Aorta (tissue), 5 donors: ENCODE measurements at places on chromosomes 4 and X.

DNA sequence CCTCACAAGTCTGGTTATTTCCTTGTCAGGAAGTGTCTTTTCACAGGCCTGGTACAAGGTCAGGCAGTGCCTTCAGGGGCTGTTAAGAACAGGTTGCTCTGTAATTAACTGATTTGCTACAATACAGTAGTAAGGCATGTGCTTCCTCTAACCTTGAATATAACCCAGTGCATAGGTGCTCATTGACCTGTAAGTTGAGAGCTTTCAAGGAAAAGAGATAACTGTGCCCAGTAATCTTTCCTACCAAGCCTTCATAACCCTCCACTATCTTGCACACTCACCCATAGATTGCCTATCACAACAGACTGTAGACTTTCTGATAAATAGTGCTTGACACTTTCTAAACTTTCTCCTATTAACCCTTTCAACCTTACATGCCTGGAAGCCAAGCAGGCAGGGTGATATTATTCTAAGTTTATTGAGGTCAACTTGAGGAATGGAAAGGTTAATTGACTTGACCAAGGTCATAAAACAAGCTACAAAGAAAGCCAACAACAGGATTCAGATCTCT lies 148.1 kb downstream of the PPARGC1A start:
- no peak for DNase-seq

- DNase-seq, result no peak
Measured at GRCh38 chr4:7530932-7531639, 96.4 kb upstream of the PSAPL1 start.

GRCh38 chr4:38468339-38468866 lies 195.6 kb upstream of the KLF3 start:
- DNase-seq, result no peak

DNA sequence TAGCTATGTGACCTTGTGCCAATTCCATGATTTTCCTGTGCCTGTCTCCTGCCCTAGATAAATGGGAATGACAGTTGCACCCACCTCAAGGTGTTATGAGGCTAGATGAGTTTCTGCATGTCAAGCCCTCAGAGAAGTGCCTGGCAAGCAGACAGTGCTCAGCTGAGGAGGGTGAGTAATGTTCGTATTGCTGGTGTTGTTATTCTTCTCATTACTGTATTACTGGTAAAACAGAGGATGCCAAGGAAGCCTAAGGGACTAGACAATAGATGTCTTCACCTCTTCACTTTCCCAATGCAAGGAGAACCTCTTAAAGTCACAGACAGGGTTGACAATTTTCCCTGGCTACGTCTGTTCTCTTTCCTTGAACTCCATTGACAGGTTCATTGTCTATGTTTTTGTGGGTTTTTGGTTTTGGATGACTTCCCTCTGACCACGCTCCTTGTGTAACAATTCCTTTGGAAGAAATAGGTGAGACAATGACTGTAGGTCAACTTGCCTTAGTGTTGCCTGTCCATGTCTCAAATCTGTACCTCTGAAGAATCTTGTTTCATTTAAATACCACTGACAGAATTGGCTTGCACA lies 19.2 kb downstream of the ETDC start:
- no peak for DNase-seq

GRCh38 chr4:41015016-41015675 lies 199.2 kb downstream of the APBB2 start:
- no peak for DNase-seq

DNA sequence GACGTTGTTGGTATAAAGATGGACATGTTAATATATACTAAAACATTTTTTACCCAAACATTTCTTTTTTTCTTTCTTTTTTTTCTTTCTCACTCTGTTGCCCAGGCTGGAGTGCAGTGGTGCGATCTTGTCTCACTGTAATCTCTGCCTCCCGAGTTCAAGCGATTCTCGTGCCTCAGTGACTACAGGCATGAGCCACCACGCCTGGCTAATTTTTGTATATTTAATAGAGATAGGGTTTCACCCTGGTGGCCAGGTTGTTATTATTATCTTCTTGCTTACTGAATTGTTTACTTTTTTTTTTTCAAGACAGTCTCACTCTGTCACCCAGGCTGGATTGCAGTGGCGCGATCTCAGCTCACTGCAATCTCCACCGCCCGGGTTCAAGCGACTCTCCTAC lies 68.8 kb downstream of the HOPX start:
- no peak for DNase-seq

DNA sequence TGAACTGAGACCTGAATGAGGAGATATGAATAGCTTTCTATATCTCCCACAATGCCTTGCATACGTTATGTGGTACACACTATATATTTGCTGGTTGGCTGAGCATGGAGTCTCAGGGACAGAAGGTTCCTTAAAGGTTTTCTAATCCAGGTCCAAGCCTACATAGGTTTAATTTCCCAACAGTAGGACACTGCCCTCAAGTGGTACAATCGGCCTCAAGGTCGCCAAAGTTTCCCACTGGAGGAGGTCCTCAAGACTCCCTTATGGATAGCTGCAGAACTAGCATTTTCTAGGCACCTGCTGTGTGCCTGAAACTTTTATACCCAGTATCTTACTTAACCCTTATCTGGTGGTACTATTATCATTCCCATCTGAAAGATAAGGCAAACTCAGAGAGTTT lies 21.0 kb upstream of the EFNB1 start:
- DNase-seq, result no peak

DNA sequence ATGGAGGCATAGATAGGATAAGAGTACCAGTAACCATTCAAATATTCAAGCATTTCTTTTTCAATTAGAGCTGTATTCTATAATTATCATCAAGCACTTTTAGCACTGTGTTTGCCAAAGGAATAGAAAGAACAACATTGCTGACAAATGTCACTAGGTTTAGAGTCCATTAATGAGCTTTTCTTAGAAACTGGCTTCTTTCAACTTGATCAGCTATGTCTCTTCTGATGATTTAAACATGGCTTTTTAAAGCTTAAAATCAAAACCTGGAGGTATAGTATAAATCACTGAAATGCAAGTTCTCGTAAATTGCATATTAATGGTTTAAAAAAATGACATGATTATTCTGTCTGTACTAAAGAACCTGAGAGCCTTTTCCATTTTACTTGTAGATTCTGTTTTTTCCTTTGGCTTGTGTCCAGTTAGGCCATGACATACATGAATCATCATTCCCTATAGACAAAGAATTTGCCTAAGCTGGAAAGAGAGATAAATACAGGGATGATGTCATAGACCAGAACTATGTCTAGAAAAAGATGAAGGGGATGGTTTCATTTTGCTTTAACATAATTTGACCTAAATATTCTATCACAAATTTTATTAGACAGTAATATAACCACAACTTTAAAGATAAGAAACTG lies 340.1 kb upstream of the CTSO start:
- no peak for DNase-seq

GRCh38 chr4:1583051-1583785 lies 100.9 kb downstream of the FAM53A start:
- DNase-seq, result peak; percentile 39

GRCh38 chrX:66024092-66024467 lies 15.8 kb downstream of the VSIG4 start:
- DNase-seq, result no peak

- peak; percentile 59 for DNase-seq
Measured at GRCh38 chr4:99462875-99463464, 27.8 kb upstream of the ADH7 start.

DNA sequence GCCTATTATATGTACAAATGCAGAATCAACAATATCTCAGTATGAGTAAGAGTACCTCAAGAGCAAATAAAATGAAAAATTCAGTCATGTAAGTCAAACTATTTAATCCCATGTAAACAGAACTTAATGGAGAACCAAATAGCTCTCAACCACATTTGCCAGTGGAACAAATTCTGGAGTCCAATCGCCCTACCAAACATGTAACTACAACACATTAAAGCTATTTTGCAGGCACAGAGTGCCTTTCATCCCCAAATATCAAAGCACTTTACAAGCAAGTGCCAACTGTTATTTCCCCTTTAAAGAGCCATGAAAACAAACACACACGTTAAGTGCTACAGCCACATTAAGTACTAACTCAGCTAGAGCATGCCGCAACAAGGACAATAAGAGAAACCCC lies 51.3 kb downstream of the PCDH19 start:
- DNase-seq, result no peak

- DNase-seq, result no peak
Measured at GRCh38 chr4:38311495-38312126, 351.4 kb downstream of the PTTG2 start.

DNA sequence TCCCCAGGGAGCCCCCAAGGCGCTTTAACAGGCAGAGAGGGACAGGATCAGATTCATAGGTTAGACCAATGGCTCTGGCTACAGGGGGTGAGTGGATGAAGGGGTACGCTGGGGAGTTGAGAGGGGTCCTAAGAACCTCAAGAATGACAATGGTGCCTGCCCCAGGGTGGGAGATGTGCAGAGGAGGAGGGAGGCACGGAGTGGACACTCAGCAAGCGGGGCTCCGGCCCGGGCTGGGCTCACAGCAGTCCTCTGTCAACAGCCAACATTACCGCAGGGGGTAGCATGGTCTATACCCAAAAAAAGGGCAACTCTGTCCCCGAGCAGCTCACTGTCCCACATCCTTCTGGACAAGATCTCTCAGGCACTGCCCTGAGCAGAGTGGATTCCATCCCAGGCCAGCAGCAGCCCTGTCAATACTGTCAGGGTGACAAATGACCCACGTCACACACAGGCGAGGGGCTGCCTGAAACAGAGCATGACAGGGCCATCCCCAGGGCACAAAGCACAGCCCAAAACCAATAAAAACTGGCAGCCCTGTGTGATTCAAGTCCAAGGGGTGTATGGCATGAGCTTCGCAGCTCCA lies 47.7 kb upstream of the PPP2R2C start:
- no peak for DNase-seq

GRCh38 chrX:22057667-22058066 lies 25.5 kb downstream of the PHEX start:
- DNase-seq, result no peak

DNA sequence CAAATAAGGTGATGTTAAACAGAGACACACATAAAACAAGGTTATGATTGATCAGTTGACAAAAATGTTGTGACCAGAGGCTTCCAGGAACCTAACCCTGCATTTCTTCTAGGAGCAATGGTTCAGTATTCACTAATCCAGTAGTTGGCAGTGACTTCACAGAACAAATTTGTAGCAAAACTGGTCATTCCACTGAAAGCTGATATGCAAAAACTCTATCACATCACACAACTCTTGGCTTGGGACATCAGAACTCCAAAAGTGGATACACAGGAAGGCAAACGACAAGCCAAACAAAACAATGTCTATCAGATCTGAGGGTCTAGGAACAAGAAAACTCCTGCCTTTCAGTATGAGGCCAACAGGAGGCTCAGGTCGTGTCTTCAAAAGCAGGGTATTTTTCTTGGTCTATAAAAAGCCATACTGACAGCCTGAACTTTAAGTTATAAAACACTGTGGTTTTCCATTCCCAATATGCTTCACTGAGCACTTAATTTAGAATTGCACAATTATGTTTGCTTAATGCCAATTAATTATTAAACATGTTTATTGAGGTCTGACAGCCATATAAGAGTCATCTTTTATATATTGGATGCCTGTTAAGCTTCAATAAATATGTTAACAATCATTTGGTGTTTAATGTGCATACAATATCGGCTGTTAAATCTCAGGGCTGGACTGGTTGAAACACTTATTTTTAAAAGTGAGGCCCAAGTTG lies 45.6 kb downstream of the SOD3 start:
- DNase-seq, result no peak

DNA sequence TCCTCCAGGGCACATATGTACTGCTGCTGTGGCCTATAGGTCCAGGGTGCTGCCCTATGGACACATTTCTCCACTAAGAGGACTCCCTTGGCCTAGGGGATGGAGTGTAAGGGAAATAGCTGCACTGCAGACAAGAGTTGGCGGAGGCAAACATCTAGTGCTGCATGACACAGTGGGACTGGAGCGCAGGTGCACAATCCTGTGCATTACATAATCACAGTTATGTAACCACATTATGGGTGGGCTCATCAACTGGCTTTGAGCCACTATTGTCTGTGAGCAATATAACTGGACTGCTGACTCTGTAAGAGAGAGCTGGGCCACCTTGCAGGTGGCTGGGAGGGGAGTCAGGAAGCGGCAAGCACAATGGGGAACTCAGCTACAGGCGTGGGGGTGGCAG lies 3.2 kb upstream of the TIGD2 start:
- no peak for DNase-seq

GRCh38 chr4:111037591-111038360 lies 414.9 kb upstream of the PITX2 start:
- DNase-seq, result no peak

GRCh38 chrX:3175659-3176438 lies 134.6 kb downstream of the ARSF start:
- no peak for DNase-seq

DNA sequence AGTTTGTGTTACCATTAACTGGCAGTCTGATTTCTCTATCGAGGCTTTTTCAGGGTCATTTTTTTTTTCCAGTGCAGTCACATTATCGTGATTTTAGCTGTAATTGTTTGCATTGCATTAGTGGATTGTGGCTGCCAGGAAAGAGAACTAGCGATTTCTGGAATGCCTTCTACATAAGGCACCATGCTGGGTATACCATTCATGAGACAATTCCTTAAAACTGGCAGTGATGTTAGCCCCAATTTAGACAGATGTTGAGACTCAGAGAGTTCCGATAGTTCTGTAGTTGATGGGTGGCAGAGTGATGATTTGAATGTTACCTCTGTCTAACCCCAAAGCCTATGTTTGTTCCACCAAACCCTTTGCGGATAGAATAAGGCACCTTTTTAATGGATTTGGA lies 175.4 kb upstream of the TENM3 start:
- no peak for DNase-seq
